ENCODE measurements at places on chromosomes 4 and X. TPM values are rescaled to one million over a fixed set of nuclear protein-coding genes. Genes with fewer than 3 reads are reported as not detected.

Gene F11
- 3.2 TPM for total RNA-seq

GRCh38 chr4:72987741-72988729 lies 81.5 kb downstream of the COX18 start:
- DNase-seq, result no peak

- DNase-seq, result no peak
Observed at GRCh38 chr4:135408109-135408508, 1206.5 kb upstream of the PABPC4L start.

- no peak for DNase-seq
Observed at GRCh38 chrX:39174772-39175417, 373.6 kb downstream of the MID1IP1 start.

DNA sequence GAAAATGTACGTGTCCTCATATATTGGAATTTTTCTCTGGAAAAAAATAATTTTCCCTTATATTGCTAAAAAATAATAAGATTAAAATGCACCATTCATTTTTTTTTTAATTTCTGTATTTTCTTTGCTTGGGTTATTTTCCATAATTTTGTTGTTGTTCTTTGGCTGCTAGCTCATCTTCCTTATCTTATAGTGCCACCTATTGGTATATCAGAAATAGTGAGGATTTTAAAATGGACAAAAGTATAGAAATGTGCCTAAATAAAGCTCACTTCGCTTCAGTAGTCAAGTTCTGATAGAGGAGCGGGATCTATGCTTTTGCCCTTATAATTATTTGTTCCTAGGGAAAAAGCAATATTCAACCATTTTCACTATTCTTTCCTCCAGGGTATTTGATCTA lies 134.8 kb downstream of the NAP1L3 start:
- no peak for DNase-seq

All from Peyer's patch (tissue), 4 donors.